ENCODE measurements at places on chromosomes 16 and 17.

DNA sequence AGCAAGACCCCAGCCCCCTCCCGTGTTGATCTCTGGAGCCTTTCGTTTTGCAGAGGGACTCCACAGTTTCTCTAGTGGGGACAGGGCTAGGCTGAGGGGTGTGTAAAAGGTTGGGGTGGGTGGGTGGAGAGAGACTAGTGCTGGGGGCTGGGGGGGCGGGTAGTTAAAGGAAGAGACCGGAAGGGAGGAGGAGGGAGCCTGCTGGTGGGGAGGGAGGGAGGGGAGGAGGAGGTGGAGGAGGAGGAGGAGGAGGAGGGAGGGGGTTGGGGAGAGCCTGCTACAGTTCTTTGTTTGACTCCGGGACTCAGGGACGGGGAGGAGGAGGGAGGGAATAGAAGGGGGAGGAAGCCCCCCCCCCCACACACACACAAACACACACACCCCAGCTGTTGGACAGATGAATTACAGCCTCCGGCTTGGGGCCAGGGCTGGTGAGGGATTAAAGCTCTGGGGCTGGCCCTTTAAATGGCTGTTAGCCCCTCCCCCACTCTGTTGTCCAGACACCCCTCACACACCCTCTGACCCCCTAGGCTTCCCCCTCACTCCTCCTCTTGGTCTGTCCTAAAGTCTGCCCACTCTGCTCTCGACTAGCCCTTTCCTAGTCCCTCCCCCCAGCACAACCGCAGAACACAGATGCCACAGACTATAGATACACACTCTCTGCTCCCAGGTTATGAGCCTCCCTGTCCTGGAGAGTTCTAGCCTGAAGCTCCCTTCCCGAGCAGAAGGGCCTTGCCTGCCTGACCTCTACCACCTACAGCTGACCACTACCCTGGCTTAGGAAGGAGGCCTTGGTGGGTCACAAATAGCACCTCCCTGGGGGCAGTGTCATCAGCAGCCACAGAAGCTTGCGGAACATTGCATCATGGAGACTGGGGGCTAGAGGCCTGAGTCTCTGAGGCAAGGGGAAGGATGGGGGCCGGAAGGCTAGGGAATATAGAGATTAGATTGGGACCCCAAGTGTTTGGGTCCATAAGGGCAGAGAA, 4.4 kb downstream of the KDM6B start:
- DNase-seq, result no peak

DNA sequence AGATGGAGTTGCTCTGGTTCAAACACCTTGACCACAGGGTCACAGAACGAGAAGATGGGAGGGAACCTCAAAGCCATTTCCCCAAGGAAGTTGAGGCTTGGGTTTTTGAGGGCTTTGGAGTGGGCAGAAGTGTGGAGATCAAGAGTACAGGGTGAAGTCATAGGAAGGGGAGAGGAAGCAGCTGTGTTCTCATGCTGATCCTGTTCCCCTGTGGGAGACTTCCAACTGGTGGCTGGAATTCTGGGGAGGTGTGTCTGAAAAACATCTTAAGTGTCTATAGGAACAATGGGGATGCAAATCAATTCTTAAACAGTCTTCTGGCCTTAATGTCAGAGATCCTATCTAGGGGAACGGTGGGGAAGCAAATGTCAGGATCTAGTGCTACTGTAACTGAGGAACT, 38.8 kb upstream of the HSBP1 start:
- no peak for DNase-seq

DNA sequence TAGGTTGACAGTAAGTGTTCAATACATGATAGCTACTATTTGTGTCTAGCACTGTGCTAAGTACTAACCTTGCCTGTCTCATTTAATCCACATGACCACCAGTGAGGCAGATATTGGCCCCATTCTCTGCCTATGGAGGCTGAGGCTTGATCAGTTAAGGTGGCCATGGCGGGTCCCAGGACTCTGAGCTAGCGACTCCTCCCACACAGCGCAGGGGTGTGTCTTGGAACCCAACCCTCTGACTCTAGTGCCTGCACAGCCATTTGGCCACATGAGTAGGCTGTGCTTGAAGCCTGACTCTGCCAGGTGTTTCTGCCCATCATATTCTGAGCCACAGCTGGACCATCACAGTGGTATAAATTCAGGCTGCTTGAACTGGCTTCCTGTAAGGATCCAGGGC, 6.4 kb downstream of the NHERF1 start:
- DNase-seq, result no peak

DNA sequence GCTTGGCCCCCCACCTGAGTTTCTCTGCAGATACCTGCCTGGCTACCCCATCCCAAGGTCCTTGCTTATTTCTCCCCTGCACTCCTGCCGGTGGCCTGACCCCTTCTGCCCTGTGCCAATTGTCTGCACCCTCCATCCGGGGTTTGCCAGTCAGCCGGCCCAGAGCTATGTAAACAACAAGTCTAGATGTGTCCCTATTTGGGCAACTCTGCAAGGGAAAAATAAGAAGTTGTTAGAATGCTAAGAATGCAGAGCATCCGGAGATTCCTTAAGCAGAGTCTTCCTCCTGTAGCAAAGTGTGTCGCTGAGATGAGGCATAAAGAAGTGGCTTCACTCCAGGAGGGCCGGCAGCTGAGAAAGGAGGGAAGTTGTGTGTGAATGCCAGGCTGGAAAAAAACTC, 46.6 kb downstream of the RGS9 start:
- DNase-seq, result peak; percentile 56

GRCh38 chr16:81638286-81638945, 140.7 kb upstream of the PLCG2 start:
- no peak for DNase-seq
